ENCODE measurements at places on chromosomes 4 and X.

DNA sequence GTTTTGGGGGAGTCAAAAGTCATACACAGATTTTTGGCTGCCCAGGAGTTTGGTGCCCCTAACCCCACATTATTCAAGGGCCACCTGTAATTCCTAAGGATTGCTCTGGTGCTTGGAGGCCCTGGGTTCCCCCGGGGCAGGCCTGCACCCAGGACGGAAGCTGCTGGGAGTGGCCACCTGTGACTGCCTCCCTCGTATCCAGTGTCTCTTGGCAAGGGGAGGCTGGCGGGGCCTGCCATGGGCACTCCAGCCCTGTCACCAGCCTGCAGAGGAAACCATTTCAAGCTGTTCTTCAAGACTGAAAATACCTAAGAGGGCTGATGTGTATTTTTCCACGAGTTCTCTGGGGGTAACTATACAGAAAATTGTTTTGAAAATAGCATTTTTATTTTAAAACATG is 24.5 kb upstream of the GPR78 start:
- DNase-seq = no peak

DNA sequence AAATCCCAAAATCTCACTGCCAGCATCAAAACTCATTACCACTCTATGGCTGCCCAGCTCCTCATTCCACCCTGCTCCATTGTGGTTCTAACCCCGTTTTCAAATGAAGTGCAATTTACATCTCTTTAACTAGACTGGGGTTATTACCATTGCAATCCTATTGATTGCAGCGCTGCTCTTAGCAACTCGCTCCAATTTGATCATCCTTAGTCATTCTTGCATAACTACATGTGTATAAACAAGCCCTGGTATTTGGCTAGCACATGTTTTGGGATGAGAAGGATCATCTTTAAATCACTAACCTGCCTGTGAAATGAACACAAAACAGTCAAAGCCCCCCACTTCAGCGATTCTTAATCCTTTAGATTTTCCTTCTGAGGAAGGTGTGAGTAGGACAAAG is 340.1 kb upstream of the PPARGC1A start:
- DNase-seq = no peak

GRCh38 chr4:146275370-146275769 is 61.0 kb downstream of the REELD1 start:
- no peak for DNase-seq

DNA sequence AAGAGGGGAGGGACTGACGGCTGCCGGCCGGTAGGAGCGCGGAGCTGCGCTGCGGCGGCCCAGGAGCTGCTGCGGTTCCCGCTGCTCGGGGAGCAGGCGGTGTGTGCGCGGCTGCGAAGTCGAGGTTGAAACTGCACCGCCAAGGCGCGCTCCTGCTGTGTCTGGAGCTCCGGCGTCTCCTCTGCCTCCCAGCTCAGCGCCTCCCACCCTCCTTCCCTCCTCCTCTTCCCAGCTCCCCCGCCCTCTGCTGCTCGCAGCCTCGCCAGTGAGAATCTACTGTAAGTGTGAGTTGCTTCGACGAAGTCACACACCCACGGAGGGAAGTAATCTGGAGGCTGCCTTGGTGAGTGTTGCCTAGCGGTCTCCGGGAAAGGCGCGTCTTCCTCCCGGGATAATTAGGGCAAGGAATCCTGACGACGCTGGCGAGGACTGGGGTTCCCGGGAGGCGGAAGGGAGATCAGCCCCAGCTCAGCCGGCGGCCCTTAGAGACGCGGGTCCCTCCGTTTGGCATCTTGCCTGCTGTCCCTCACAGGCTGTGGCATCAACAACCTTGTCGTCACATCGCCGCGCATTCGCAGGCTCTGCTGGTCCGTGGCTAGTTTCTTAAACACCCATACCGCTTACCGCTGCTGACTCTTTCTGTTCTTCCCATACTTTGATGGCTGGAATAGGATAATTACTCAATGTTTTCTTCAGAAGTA is at the start of gene EPHA5:
Gene EPHA5, minus strand, starts transcription at position 159 of the 701 bp plus-strand sequence. CDS start 747 bp downstream, outside the sequence.
- DNase-seq = no peak

- peak; percentile 60 for DNase-seq
Observed at GRCh38 chr4:70721747-70722146, at the start of gene RUFY3. Gene RUFY3, plus strand, starts transcription at chr4:70721964. Its CDS starts 610 bp downstream, at chr4:70722574.

DNA sequence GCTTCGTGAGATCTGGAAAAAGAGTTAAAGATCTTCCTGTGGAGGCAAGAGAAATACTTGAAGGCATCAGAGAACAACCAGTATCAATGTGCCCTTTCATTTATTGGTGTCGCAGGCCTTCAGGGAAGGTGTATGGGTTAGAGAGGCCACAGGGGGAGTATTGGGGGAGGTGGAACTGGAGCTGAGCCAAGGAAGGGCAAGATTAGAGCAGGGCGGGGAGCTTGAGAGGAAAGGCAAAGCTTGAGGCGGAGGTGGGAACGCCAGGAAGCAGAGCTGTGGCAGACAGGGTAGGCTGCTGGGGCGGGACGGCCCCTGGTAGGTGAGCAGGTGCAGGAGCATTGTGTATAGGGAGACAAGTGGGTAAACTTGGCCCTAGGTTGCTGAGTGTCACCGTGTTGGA is 329.9 kb downstream of the ARHGAP10 start:
- no peak for DNase-seq

GRCh38 chrX:119604766-119605463 is 1.3 kb downstream of the NKRF start:
- DNase-seq = no peak

DNA sequence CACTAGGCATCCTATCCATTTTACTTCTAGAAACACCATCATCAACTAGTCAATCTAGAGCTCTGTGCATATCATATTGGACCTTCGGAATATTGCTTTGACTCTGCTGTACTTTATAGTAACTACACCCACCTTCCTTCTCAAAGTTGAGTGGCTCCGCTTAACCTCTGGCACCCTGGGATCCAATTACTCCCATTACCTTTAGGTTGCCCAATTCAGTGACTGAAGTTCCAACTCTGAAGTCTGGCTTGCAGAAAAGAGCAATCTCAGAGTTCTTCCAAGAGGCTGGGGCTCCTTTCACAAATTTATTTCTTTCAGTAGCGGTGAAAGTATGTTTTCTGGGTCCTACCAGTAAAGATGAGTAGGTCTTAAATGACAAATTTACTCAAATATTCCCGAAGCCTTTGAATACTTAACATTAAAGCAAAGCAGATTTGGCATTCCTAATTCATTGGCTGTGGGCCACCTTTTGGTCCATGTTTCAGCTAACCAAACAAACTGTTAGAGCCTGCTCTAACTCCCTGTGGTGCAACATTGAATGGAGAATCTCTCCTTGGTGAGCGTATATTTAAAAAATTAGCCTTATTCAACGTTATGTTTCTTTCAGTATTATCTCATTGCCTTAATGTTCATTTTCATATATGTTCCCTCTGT is 1215.8 kb downstream of the RAPGEF2 start:
- no peak for DNase-seq

- no peak for DNase-seq
Observed at GRCh38 chr4:2269618-2270163, 7.8 kb upstream of the MXD4 start.

- DNase-seq = no peak
Observed at GRCh38 chr4:138935135-138935807, 80.3 kb upstream of the NOCT start.

- no peak for DNase-seq
Observed at GRCh38 chr4:172035562-172035961, 222.4 kb downstream of the GALNTL6 start.

- DNase-seq = no peak
Observed at GRCh38 chrX:122504026-122504425, 680.1 kb upstream of the GRIA3 start.

GRCh38 chr4:168907119-168907698 is 102.8 kb downstream of the CBR4 start:
- DNase-seq = no peak

DNA sequence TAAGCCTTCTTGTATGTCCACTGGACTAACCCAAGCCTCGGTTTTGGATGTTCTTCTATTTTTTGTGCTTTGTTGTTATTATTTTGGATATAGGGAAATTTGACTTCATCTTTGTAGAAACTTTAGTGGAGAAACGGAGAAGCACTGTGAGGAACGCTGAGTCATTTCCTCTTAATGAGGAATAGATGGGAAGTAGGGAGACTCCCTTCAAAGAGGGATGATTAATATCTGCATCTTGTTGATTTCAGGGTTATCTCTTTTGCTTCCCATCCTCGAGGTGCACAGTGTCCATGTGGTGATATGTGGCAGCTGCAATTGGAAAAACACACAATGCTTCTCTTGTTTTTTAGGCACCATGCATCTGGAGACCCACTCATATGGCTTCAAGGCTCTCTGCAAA is 1147.9 kb downstream of the NLGN4X start:
- DNase-seq = no peak

- DNase-seq = no peak
Observed at GRCh38 chr4:175062183-175062592, 144.0 kb downstream of the ADAM29 start.

GRCh38 chr4:102104278-102104677 is 241.0 kb downstream of the SLC39A8 start:
- DNase-seq = no peak

GRCh38 chr4:152090543-152090942 is 329.7 kb upstream of the GATB start:
- no peak for DNase-seq

GRCh38 chrX:2934715-2935710 is 5.9 kb upstream of the ARSD start:
- DNase-seq = no peak

DNA sequence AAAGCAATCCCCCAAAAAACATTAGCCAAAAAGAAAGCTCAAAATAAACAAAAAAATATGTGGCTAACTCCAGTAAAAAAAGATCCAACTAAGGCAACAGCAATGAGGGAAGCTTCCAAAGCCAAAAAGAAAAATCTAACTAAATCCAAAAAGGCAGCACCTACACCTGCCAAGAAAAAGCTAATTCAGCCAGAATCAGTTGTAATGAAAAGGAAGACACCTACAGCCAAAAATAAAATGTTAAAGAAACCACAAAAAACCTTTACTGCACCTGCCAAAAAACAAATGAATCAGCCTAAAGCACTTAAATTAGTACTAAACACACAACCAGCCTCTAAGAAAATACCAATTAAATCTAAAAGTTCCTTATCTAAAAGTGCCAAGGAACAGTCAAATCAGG is 37.2 kb upstream of the CABS1 start:
- no peak for DNase-seq

GRCh38 chr4:174521800-174522182 is 497 bp downstream of the HPGD start:
- DNase-seq = no peak

- DNase-seq = no peak
Observed at GRCh38 chr4:13176741-13177142, 307.4 kb downstream of the RAB28 start.

GRCh38 chr4:172830295-172830764 is 338.3 kb upstream of the GALNT7 start:
- no peak for DNase-seq

DNA sequence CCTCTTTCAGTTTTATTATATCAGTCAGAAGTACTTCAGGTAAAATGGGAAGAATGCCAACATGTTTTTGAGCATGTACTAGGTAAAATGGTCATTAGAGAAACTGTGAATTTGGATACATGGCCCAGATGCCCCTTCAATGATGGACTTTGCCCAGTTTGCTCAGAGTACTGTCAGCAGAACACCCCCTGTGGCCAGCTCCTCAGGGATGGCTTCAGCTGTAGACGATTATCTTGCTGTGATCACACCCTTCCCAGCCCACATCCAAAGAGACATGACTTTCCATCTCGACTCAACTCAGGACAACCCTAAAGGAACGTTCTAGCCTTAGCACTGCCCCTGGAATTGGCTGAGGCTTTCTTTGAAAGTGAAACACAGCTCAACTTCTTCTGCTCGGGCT is 439.1 kb downstream of the PACRGL start:
- DNase-seq = no peak

DNA sequence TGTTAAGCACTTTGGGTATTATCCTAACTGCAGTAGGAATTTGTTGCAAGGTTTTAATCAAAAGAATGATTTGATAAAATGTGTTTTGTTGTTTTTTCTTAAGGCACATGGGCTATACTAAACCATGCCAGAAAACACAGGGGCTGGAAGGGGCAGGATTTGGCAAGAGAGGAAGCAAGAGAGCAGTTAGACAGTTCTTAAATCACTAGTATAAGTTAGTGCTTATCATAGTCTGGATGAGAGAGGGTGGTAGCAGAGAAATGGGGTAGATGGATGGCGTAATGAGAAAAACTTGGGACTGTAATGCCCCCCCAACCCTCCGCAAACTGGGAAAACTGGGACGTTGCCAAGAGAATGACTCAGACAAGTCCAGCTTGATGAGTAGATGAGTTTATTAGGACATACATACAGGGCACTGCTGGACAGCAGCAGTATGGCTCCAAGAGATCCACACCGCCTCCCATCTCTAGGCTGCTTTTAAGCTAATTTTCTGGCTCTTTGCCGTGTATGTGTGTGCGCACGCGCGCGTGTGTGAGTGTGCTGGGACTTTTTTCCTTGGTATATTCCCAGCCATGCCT is 151.5 kb downstream of the PDLIM5 start:
- DNase-seq = no peak

GRCh38 chrX:155028877-155029291 is 2.2 kb downstream of the FUNDC2 start:
- DNase-seq = no peak

- no peak for DNase-seq
Observed at GRCh38 chr4:147327322-147327721, 153.6 kb upstream of the EDNRA start.

DNA sequence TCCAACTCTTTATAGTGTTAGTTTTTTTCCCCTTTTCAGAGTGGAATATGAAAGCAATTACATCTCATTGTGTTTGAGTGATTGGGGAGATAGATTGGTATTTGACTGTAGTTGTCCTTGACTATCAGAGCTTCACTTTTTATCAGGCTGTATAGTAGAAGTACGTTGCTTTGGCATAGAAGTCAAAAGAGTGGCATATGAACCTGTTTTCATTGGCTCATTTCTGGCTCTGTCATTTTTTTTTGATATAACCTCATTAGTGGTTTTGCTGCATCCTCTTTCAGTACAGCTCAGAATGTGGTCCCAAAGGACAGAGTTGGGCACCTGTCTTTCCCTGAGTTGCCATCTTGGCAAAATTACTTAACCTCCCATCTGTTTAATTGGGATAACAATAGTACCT is 1.4 kb downstream of the TMA16 start:
- DNase-seq = no peak

- DNase-seq = no peak
Observed at GRCh38 chrX:46551494-46552128, 6.4 kb upstream of the ZNF674 start.

GRCh38 chrX:24767557-24767956 is 73.8 kb downstream of the POLA1 start:
- no peak for DNase-seq

Measured in DMS79 (cell line).